ENCODE measurements at places on chromosomes 7 and 10.

GRCh38 chr10:21083861-21084260, 186.8 kb upstream of the NEBL start:
- no peak for DNase-seq

- no peak for DNase-seq
These were observed 537.4 kb upstream of the SORCS1 start for GRCh38 chr10:107701943-107702342.

- no peak for DNase-seq
These were observed 53.2 kb upstream of the CAV2 start for GRCh38 chr7:116446212-116446855.

DNA sequence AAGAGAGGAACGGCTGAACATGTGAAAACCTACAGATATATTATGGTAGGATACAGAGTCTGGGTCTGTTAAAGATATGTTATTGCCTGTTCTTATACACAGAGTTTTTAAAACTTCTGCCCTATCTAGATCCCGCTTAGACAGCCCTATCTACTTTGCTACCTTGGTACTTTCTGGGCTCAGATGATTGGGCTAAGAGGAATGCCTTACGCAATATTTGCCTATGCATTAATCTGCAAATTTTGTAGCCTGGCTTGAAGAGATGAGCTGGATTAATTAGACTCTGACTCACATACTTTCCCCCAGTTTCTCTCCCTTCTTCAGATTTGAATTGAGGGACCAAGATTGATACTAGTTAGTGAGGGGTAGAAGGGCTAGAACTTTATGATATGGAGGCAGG, 33.6 kb upstream of the A1CF start:
- no peak for DNase-seq

DNA sequence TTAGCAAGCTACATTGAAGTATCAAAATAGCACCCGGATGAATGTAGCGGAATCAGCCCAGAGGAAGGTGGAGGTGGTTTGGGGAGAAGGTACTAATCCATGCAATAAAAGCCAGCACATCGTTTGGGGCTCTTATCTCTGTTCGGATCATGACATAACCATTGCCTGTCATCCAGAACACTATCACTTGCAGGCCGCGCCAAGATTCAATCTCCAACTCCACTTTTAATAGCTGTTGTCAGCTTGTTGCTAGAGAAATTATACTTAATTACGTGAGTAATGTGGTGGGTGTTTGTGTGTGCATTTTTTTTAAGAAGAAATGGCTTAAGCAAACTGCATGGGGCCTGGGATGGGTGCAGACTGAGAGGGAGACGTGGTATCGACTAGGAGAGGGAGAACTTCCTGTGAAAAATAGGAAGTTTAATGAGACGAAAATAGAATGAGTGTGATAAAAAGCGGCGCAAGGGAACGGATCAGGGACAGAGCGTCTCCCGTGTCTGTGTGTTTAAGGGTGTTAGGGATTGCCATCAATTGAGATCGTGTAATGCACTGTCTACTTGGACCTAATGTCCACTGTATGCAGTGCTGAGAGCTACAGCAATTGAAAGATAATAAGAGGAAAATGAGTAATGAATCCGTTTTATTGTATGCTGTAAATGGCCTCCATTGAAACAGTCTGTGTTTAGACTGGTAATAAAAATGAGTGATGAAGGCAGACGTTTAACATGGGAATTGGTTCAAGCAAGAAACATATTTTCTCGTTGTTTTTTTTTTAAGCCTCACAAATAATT, 27.6 kb upstream of the SFMBT2 start:
- DNase-seq, result no peak

- no peak for DNase-seq
These were observed 67.6 kb downstream of the OSBPL3 start for GRCh38 chr7:24912424-24912823.

GRCh38 chr10:78528749-78529204, 495.1 kb downstream of the RPS24 start:
- DNase-seq, result no peak

- DNase-seq, result peak; percentile 43
These were observed 179.6 kb downstream of the CELF2 start for GRCh38 chr10:11197266-11197712.

GRCh38 chr10:126663328-126663727, 7.2 kb downstream of the C10orf90 start:
- no peak for DNase-seq

- no peak for DNase-seq
These were observed 46.2 kb downstream of the AMZ1 start for GRCh38 chr7:2734084-2734686.

- no peak for DNase-seq
These were observed 22.2 kb upstream of the AASS start for GRCh38 chr7:122166275-122166674.

- DNase-seq, result peak; percentile 78
These were observed 1.2 kb downstream of the CCDC6 start for GRCh38 chr10:59905066-59905730.

GRCh38 chr10:102113956-102114857, 6.0 kb downstream of the LDB1 start:
- peak; percentile 61 for DNase-seq

DNA sequence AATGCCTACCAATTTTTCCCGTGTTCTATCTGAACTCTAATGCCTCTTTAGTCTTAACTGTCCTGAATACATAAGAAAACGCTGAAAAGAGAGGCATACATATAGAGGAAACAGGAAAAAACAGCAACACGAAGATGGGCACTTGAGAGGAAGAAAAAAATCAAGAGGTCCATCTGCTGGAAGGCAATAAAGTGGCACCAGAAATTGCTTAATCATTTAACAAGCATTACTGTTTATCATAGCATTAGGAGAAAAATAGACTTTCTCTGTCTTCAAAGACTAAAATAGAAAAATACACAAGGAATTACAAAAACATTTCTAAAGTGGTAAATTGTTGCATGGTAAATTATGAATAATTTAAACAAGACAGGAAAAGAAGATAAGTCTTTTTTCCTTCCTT, 35.0 kb downstream of the NSUN6 start:
- DNase-seq, result no peak

- DNase-seq, result peak; percentile 47
These were observed 4.6 kb downstream of the HMX3 start for GRCh38 chr10:123140164-123140982.

- no peak for DNase-seq
These were observed 154.5 kb upstream of the PPP2R2D start for GRCh38 chr10:131746241-131746711.

DNA sequence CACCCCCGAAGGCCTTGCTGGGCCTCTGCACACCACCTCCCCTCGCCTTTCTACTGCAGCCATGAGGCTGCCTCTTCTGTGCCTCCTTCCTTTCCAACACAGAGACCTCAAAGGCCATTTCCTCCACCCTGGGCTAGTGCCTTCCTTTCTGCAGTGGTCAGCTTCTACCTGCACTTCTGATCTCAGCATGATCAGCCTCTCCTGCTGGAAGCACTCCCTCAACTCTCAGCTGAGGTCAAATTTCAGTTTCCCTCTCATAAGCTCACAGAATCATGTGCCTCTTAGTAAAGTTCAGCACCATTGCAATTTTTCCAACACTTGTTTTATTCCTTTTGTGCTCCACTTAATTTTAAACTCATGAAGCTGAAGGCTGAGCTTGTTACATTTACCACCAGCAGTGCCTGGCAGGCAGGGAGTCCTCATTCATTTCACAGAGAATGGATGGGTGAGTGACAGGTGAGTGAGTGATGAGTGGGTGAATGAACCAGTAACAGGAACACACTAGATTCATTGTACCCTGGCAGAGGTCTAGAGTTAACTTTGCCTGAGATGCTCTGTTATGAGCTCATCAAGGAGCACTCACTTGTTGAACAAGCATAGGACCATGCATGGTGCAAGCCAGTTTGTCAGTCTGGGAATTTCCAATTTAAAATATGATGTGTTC, 124.0 kb upstream of the PRSS58 start:
- no peak for DNase-seq

DNA sequence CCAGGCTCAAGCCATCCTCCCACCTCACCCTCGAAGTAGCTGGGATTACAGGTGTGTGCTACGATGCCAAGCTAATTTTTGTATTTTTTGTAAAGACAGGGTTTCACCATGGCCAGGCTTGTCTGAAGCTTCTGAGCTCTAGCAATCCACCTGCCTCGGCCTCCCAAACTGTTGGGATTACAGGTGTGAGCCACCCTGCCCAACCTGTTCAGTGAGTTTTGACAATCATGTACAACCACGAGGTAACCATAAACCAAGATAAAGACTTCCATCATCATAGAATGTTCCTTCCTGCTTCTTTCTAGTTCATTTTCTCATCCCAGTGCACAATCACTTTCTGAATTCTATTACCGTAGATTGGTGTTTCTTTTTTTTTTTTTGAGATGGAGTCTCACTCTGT, 30.5 kb upstream of the MKRN1 start:
- no peak for DNase-seq

- no peak for DNase-seq
These were observed 23.2 kb downstream of the CREB3L2 start for GRCh38 chr7:137978464-137979237.

- no peak for DNase-seq
These were observed 239.2 kb downstream of the GRID1 start for GRCh38 chr10:86127274-86127819.

- no peak for DNase-seq
These were observed 113.1 kb downstream of the LRRC4 start for GRCh38 chr7:127918130-127918529.

- no peak for DNase-seq
These were observed 8.0 kb upstream of the KCNIP2 start for GRCh38 chr10:101851411-101852116.

DNA sequence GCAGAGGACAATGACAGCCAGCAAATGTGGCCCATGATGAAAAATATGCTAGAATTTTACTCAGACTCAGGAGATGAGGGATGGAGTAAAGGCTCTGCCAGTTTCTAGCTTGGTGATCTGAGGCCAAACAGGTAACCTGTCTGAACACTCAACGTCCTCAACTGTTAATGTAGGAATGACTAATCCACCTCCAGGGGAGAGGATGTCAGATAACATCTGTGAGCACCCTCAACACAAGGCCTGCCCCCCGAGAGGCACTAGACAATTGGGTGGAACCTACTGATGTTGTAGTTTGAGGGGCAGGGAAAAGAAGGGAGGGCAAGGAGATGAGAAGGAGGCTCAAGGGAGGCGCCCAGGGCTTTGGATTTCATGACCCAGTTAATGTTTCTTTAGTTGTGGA, 445.1 kb downstream of the PLXNA4 start:
- no peak for DNase-seq

DNA sequence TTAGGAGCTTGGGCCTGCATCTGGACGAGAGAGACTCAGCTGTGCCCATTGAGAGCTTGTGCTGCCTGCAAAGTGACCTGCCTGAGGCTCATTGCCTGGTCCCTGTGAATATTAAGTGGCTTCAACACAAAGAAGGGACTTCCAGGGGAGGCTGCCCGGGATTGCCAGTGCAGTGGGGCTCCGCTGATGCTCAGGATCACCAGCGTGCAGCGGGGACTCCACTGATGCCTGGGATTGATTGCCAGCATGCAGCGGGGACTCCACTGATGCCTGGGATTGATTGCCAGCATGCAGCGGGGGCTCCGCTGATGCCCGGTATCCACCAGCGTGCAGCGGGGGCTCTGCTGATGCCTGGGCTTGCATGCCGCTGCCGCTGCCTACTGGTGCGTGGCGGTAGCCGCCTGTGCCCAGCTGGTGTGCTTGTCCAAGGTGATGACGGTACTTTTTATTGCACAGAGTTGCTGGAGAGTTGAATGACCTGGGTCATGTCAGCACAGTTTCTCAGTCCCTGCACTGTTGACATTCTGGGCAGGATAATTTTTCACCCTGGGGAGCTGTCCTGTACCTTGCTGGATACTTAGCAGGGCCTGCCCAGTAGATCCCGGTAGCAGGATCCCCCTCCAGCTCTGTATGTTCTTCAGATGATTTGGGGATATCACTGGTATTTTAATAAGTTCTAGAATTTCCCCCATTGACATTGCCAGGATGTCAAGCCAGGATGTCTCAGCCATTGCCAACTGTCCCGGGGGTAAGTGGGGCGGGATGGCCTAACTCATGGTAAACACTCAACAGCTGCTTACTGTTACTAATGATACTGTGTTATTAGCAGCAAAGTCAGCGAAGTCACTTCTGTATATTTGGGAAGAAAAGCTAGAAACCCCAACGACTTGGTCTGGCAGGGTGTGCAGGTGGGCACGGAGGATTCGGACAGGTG, 13.0 kb downstream of the DOCK1 start:
- no peak for DNase-seq

GRCh38 chr7:119711104-119711503, 561.9 kb upstream of the KCND2 start:
- DNase-seq, result peak; percentile 6

DNA sequence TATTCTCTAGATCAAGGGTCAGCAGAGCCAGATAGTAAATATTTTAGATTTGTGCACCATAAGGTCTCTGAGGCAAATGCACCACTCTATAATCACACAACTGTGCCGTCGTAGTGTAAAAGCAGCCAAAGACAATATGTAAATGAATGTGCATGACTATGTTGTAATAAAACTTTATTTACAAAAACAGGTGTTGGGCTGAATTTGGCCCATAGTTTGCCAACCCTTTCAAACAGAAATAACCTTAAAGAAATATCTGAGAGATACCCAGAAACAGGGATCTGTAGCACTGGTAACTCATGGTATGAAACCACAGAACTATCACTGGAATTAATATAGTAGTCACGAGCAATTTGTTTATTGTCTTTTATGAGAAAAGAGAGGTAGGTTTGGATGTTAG, 86.0 kb downstream of the ARID5B start:
- DNase-seq, result no peak

DNA sequence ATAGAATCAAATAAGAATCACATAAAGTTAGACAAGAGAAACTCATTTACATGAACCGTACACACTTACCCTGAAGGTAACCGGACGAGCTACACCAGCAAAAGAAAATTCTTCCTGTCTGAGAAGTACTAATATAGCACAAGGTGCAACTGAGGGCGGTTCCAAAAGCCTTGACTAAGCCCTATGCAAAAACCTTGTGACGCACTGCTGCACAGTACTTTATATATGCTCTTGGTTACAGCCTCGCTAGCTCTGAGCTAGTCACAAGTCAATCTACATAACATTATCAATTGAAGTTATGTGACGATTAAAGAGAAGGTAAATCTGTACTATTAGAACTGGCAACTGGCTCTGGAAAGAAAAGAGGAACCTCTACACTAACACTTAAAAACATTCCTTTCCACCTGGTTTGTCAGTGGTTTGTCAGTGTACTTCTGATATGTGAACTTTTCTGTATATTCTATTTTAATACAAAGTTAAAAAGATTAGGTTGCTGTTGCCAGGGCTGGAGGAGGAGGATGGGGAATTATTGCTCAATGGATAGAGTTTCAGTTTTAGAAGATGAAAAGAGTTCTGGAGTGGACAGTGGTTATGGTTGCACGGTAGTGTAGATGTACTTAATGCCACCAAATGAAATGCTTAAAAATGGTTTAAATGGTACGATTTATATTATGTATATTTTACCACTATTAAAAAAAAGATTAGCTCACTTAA, 21.6 kb downstream of the NT5C3A start:
- DNase-seq, result peak; percentile 70

Measured in GM13976 (cell line).